WTC11 (cell line): ENCODE measurements at places on chromosomes 11 and 22.

DNA sequence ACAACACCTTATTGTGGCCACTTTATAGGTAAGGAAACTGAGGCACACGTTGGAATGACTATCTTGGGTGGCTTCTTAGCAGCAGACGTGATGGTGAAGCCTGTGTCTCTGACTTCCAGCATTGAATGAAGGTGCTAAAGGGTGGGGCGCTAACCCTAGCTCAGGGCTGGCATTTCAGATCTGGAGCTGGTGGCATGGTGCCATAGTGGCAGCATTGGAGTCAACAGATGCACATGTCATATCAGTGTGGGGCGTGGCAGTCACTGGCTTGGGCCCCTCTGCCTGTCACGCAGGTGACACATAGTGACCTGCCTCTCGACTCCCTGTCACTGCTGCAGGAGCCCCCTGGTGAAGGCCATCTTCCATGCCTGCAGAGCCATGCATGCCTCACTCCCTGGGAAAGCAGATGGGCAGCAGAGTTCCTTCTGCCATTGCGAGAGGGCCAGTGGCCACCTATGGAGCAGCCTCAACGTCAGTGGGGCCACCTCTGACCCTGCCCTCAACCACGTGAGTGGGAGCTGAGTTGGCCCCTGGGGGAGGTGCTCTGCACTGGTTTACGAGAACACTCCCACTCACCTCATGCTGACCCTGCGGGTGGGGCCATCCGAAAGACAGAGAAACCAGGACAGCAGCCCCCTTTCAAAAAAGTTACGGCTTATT is 14.8 kb downstream of the SHISA8 start:
- no peak for DNase-seq

DNA sequence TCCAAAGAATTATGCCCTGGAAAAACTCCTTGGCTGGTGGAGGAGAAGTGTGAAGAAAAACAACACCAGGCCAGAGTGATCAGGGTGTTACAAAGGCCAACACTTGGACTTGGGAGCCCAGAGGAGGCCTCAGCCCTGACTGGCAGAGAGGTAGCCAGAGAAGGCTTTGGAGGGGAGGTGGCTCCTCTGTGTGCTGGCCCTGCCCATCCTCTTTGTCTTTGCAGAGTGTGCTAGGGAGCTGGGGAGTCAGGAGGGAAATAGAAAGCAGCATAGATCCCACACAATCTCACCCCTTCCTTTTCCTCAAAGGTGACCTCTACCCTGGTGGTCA is 12.0 kb upstream of the P2RY6 start:
- no peak for DNase-seq

DNA sequence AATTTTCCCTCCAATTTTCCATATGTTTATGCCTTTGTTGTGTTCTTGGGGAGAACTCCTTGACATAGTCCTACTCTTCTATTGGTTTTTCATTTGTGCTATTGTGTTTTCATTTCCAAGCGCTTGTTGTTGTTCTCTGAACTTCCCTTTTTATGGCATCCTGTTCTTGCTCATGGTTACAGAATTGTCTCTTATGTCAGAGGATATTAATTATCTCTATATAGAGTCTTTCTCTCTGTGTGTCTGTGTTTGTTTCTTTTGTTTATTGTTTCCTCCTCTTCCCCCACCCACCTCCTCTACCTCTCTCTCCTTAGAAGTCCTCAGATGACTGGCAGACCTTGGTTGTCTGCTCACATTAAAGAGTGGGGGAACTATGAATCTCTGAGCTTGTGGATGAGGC is 69.9 kb downstream of the HORMAD2 start:
- no peak for DNase-seq

DNA sequence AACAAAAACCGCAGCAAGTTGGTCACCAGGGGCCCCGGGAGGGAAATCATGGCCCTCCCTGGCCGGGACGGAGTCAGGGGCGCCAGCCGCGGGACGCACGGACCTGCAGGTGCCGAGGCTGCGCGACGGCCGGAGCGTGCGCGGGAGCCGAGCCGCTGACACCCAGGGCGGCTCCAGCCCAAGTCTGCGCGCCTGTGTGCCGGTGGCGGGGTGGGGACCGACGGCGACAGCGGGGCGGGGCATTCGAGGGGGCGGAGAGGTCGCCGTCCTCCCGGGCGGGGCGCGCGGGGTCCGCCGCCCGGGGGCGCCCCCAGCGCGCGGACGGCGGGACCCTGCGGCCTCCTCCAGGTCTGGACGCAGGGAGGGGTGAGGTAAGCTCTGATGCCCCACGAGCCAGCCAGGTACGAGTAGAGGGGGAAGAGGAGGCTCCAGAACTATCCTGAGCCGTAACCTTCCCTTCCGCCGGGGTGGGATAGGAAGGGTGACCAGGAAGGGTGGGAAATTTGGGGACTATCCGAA is at the start of gene ESAM:
TSS of gene ESAM (minus strand) at position 186 of the 519 bp plus-strand sequence. CDS start at position 50, 136 bp downstream.
- peak; percentile 51 for DNase-seq

DNA sequence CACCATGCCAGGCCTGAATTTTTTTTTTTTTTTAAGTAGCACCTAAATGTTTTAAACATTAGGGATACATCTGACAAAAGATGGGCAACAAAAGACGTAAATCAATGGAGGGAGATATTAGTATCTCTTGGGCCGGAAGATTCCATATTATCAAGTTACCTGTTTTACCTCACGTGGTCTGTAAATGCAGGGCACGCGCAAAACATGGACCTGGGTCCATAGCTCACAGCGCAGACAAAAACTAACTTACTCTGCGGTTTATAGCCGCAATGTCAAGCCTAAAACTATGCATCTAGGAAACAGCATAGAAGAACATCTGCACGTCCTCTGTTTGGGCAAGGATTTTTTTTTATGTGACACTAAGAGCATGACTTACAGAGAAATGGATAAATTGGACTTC is 31.5 kb upstream of the PANX2 start:
- no peak for DNase-seq

DNA sequence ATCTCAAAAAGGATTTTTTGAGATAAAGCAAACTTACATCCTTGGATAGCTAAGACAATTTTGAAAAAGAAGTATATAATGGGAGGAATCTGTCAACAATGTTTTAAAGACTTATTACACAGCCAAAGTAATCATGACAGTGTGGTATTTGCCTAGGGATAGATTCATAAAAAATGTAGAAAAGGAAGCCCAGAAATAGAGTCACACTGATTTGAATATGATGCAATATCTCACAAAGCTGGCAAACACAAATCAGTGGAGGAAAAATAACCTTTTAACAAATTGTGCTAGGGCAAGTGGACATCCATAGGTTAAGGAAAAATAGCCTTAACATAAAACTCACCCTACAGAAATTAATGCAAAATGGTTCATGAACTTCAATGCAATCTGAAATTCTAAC is 6.0 kb downstream of the XKR3 start:
- DNase-seq: no peak

DNA sequence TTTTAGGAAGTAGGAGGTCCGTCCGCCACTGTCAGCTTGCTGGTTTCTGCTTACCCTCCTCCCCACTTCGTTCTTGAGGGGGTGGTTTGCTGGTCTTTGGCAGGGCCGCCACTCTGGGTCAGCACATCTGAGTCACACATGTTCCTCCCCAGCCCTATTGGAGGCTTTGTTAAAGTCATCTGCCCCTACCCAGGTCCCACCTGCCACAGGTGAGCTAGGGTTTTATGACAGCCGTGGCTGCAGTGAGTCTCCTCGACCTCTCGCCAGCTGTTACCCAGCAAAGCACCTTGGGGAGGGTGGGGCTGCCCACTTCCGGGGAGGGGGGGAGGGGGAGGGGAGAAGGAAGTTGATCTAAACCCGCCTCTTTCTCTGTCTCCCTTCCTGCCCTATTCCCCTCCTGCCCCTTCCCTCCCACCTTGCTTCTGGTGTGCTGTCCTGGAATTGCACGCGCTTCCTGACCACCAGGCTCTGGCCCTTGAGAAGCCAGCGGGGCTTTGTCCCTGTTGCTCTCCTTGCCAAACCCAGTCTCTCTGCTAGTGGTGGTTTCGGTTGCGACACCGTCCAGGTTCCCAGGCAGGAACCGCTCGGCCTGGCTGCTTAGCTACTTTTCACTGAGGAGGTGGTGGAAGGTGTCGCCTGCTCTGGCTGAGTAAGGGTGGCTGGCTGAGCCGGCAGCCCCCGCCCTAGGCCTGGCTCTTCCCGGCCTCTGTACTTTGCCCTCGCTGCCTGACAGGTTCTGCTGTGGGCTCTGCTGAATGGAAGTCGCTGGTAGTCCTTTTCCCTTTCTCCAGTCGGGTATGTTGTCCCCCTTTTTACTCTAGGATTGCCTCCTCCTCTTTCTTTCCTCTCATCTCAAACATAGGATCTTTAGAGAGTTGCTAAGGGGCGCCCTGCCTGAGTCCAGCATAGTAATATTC is 28.5 kb downstream of the RCOR2 start:
- DNase-seq: peak; percentile 62

DNA sequence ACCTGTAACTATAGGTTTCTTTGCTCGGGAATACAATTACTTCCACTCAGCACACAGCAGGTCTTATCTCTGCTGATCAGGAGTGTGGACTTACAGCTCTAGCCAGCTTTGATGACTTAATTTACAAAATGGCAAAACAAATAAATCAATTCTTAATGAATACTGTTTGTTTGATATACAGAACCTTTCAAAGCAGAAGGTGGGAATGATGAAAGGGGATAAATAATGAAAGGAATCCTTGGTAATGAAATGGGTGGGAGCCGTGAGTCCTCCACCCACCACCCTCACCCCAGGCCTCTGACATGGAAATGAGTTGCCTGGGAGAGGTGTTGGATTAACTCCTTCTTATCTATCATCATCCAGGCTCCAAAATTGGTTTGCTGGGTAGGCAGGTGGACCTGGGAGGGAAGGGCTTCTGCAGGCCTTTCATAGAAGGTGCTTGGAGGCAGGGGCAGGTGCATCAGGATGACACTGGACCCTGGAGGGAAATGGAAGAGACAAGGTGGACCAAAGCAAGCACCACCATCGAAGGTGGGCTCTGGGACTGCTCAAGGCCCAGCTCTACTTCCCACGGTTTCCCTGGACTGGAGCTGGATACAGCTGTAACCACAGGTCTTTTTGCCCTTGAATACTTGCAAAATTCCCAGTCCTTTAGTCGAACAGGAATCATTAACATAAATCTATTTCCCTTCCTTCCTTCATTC is 23.0 kb downstream of the POU2AF1 start:
- no peak for DNase-seq

DNA sequence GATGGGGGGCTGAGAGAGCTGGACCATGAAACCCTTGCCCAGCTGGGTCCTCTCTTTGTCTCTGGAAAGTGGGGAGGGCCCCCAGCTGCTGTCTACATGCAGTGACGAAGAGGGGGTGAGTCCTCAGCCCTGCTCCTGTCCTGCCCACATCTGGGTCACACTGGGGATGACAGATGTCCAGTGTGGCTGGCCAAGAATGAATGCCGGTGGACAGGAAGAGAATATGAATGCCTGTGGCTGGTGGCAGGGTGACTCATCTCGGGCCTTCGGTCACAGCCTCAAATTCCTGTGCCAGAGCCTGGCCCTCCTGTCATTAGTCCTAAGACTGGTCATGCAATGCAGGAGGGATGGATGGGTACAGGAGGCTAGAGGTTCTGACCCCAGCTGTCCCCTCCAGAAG is 2.2 kb upstream of the PNPLA3 start:
- no peak for DNase-seq

DNA sequence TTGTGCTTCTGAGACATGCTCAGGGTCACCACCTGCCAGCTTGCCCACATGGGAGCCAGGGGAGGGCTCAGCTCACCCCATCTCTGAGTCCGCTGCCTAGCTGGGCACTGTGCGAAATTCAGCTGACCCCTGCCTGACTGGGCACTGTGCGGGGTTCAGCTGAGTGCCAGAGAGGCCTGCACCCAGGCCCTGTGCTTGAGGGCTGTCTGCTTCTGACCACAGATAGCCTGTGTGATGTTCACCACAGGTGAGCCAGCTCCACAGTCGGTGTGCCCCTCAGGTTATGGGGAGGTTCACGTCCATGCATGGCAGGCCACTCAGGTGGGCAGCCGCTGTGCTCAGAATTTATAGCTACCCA is 84.5 kb upstream of the SUSD2 start:
- no peak for DNase-seq

GRCh38 chr11:60945295-60945667 is 6.7 kb downstream of the SLC15A3 start:
- no peak for DNase-seq

DNA sequence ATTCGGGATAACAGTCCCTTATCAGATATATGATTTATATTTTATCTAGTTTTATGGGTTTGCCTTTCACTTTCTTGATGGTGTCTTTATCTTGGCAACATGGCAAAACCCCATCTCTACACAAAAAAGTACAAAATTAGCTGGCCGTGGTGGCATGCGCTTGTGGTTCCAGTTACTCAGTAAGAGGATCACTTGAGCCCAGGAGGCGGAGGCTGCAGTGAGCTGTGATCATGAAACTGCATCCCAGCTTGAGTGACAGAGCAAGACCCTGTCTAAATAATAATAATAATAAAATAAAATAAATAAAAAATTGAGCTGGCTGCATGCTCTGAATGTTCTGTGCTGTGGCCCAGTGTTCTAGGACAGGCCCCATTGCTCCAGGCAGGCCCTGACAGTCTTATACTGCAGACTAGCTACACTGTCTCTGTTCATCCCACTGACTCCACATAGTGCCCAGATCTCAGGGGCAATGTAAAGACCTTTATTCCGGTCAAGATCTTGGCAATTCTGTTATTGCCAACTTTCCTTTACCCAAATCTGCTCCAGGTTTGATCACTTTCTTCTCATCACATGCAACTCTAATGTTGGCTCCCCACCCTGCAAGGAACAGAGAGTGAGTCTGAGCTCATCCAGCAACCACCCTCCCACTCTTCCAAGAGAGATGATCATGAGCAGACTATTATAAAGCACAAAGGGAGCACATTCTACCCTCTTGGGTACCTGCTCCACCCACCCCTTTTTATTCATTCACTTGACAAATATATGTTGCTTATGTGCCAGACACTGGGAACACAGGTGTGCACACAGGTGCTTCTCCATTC is 8.8 kb downstream of the HSPA8 start:
- no peak for DNase-seq

GRCh38 chr11:28738549-28738948 is 630.4 kb downstream of the METTL15 start:
- DNase-seq: no peak

GRCh38 chr11:47171856-47172255 is 4.8 kb downstream of the ARFGAP2 start:
- no peak for DNase-seq

DNA sequence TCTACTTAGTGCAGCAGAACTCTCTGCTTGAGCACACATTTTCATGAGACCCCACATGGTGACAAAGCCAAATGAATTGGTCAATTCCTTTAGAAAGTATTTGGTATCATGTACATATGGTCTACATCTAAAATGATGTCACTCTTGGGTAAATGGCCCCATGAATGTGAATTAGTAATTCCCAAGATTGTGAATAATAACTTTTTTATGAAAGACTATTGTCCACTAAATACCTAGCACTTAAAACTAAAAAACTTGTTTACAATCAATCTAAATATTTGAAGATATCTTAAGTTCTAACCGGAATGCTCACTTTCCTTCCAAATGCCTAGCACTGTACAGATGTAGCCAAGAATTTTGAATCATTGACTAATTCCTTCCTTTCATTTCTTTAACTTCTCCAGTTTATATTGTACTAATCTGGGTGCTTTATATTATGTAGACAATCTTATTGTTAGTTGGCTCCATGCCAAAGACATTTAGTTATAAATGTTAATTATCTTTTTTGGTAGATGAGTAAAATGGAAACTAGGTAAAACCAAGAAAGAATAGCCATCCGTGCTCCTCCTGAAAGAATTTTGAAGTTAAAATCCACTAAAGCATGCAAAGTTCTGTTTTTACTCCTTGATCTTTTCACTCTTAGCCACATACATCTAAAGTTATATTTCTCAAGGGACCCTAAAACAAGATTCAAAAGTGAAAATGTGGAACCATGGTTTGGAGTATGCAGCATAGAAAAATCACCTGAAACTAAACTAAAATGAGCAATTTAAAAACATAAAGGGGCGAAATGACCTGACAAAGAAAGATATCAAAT is 145.0 kb upstream of the ARHGAP20 start:
- no peak for DNase-seq

- no peak for DNase-seq
These were observed 46.2 kb downstream of the TP53I11 start for GRCh38 chr11:44904261-44905020.
